OCI-LY7 (cell line): ENCODE measurements at places on chromosomes 2 and 18.

DNA sequence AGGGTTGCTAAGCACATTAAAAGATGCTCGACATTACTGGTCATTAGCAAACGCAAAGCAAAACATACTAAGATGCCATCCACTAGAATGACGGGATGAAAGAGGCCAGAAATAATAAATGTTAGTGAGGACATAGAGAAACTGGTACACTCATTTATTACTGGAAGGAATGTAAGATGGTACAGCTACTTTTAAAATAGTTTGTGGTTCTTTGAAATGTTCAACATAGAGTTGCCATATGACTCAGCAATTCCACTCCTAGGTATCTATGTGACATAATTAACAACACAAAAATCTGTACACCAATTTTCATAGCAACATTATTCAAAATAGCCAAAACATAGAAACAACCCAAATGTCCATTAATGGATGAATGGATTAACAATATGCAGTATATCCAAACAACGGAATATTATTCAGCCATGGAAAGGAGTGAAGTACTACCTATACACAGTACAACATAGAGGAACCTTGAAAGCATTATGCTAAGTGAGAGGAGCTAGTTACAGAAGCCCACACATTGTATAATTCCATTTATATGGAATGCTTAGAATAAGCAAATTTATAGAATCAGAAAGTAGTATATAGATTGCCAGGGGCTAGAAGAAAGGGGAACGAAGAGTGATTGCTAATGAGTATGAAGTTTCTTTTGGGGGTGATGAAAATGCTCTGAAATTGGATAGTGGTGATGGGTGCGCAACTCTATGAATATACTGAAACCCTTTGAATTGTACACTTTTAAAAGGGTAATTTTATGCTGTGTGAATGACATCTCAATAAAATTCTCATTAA, 61.9 kb upstream of the IL1R1 start:
- DNase-seq, result no peak

DNA sequence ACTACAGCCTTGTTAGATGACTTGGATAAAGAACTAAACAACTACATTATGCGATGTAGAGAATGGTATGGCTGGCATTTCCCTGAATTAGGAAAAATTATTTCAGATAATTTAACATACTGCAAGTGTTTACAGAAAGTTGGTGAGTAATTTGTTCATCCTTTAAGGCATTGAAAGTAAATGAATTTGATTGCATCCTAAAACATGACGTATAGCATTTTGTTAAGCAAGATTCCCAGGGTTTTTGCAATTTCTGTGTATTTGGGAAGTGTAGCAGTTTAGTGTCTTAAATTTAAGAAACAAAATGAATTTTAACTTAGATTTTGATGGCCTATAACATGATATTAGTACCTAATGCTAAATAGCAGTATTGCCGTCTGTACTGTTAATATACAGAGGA, 24.8 kb downstream of the NOP58 start:
- no peak for DNase-seq

DNA sequence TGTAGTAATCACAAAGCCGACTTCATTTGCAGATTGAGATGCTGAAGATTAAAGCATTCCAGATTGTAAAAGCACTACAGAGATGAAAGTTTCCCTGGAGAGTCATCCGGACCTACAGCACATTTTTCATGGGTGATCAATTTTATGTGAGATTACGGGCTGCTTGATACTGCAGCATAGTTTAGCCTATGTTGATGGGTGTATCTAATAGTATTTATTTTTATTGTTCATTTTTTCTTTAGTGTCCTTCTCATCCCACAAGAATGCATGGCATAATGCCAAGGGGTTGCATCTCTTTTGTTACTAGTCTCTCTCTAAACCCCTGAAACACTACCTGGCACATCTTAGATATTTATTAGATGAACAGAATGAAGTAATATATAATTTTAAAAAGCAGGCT, 240.4 kb downstream of the MBD2 start:
- DNase-seq, result no peak

DNA sequence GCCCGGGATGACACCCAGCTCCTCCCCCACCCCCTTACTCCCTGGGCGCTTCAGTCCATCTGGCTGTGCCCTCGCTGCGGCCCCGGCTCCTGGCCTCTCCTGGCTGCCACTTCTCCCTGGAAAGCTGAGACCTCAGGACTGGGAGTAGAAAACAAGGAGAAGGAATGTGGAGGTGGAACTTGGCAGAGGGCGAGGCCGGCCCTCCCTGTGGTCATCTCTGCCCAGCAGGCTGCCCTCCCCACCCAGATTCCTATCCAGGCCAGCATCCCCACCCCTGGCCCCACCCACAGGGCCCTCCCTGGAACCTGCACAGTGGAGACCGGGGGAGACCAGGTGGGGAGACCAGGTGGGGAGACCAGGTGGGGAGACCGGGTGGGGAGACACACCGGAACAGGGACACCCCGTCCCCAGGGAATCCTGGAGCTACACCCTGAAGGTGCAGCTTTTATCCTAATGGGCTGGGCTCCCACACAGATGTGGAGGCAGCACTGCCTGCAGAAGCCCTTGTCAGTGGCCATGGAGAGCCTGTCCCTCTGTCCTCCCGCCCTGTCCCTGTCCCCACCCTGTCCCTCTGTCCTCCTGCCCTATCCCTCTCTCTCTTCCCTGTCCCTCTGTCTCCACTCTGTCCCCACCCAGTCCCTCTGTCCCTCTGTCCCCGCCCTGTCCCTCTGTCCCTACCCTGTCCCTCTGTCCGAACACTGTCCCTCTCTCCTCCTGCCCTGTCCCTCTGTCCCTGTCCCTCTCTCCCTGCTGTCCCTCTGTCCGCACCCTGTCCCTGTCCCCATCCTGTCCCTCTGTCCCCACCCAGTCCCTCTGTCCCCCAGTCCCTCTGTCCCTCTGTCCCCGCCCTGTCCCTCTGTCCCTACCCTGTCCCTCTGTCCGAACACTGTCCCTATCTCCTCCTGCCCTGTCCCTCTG, 157.1 kb downstream of the PXDN start:
- DNase-seq, result no peak

DNA sequence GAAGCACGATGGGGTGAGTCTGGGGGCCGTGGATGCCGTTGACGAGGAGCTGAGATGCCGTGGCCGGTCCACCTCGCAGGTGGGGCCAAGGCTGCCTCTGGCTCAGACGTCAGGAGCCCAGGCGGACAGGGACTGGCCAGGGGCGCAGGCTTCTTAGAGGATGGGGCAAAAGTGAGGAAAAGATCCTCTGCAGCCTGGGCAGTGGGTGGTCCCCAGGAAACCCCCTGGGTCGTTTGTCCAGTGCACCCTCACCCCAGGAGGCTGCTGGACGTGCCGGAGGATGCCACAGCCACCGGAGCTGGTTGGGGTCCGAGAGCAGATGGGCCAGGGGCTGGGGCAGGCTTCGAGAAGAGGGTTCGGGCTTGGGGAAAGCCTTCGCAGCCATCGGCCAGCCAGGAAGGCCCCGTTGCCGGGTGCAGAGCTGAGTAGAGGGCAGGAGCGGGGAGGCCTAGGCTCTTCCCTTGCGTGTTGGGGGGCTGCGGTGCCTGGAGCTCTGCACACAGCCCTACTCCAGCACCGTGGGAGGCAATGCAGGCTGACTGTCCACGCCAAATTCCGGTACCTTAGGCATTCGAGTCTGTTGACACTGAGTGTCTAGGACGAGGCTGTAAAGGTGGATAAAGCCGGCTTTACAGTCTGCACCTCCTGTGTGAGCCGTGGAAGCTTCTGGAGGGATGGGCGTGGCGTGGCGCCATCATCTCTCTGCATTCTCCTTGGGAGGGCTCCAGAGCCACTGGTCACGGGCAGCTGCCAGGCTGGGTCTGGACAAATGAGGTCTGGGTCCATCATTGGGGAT, 18.8 kb downstream of the GPC1 start:
- no peak for DNase-seq

DNA sequence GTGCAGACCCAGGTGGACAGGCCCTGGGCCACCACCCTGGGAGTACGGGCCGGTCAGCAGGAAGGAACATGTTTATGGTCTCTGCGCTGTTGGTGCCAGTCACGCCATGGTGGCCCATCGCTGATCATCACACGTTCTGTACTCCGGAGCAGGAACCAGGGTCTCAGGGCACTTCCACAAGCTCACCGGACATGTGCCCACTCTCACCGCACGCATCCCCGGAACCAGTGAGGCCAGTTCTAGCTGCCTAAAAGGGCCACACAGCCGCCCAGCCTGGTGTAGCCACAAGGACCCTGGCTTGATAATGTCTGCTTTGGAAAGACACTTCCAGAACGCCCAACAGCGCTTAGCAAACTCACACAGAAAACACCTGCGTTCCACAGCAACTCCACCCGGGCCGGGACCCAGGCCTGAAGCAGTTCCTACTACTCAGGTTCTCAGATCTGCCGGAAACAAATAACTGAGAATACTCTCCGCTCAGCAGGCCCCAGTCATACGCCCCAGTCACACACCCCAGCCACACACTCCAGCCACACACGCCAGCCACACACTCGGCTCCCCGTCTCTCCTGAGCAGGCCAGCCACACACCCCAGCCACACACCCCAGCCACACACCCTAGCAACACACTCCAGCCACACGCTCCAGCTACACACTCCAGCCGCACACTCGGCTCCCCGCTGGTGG, 123.3 kb downstream of the HDAC4 start:
- no peak for DNase-seq

GRCh38 chr2:7094231-7094741, 177.1 kb downstream of the RNF144A start:
- DNase-seq, result no peak

DNA sequence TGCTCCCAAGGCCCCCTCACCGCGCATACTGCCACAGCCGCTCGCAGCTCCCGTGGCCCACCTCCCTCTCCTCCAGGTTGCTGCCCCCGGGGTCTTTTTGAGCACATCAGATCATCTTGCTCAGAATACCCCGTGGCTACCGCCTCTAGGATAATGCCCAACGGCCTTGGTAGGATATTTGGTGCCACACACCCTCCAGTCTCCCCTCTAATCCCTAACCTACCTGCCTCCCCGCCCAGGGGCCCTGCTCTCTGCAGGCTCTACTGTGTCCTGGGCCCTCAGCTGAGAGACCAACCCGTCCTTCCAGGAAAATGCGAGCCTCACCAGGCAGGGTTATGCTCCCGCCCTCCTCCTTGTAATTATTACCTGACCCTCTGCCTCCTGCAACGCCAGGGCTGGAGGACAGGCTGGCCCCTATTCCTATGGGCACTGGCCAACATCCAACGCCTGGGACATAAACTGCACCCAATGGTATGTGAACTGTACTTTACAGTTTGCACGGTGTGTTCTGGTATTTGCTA, 1.5 kb upstream of the MTCL1 start:
- DNase-seq, result no peak

- no peak for DNase-seq
These were observed 106.8 kb upstream of the LYPD6 start for GRCh38 chr2:149223472-149224095.

GRCh38 chr2:212282671-212283261, 255.8 kb downstream of the ERBB4 start:
- no peak for DNase-seq

GRCh38 chr2:134314202-134314601, 60.3 kb downstream of the MGAT5 start:
- no peak for DNase-seq
